ENCODE measurements at places on chromosomes 4 and X. TPM values are rescaled to one million over a fixed set of nuclear protein-coding genes. Genes with fewer than 3 reads are reported as not detected.

PASD1 gene
- total RNA-seq = not detected

TLR10 gene
- total RNA-seq = not detected

GRCh38 chr4:182776376-182777105 lies 140.6 kb downstream of the DCTD start:
- DNase-seq = no peak

MUC7 gene
- total RNA-seq = not detected

All from kidney epithelial cell (primary cell).